ENCODE measurements at places on chromosomes 7 and 10.
A peak's percentile ranks its signal among the peaks of the same experiment; 100 is the strongest.

DNA sequence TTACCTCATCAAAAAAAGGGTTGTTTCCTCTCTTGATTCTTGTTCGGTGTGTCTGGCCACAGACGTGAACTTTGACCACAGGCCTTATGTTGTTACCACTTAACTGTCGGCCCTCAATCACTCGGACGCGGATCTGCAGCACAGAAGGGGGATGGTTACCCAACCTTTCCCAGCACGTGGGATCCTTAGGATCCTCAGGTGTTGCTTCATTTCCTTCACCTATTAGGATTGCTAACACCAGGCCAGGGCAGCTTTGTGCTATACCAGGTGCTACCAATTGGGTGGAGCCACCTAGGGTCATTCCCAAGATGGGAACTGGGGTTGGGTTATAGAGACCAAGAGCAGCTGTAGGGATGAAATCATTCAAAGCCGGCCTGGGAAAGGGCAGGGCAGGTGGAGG, 73.4 kb downstream of the MYOF start:
- no peak overlapping the region for H3K4me3 ChIP-seq
- no peak overlapping the region for H3K27ac ChIP-seq
- no peaks in the 10 kb centered on the region for H3K27me3 ChIP-seq
- peaks cover 38% of the 10 kb centered on the region for H3K4me1 ChIP-seq

DNA sequence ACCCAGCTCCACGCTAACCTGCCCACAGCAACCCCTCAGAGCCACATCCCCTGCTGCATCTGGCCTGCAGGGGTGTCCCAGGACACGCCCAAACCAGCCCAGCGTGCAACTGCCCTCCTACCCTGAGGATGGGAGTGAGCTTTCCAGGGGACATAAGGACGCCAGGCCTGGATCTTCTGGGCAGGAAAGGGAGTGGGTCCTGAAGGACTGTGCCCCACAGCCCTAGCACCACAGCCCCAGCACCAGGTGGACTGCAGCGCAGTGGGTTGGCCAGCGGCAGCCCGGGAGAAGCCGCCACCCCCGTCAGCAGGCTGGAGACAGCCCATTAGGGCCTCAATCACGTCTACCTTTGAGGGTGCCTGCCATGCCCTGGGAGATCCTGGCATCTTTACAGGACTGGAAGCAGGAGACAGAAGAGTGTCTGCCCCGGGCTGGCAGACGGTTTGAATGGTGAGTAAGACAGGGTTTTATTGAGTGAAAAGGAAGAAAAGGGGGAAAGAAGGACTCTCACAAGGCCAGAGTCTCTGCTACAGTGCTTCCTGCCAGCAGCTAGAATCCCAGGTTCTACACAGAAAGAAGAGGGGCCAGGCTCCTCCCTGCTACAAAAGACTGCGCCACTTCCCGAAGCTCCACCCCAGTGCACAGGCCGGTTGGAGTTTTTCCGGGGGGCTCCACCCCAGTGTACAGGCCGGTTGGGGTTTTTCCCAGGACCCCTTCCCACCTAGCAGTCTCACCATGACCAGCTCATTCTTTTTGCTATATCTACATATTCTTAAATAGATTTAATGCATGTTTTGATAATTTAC, 69.8 kb upstream of the KCTD7 start:
- peaks cover 13% of the 10 kb centered on the region for H3K36me3 ChIP-seq
- no peak overlapping the region for H3K4me3 ChIP-seq
- no peak for DNase-seq

DNA sequence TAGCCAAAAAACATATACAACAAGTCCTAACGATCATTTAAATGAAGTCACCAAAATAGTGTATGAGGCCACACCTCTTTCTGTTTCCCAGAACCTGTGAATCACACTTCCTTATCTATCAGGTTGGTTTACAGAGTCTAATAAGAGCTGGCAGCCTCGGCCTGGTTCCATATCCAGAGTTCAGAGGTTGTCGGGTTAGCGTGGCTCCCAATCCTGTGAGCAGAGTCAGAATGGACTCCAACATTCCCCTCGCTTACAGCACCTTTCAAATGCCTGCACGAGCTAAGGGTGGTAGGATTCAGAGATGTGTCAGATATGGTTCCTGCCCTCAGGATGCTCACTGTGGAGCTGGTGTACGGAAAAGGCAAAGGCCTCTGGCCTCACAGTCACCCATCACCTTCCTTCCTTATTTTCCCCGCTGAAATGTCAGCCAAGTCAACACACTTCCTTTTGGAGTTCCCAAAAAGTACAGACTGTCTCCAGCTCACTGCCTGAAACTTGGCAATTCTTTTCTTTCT, 6.0 kb downstream of the IL15RA start:
- H3K36me3 ChIP-seq: peaks cover 18% of the 10 kb centered on the region
- peak overlapping the region; percentile 68 for H3K27ac ChIP-seq
- DNase-seq: peak; percentile 36
- peaks cover 42% of the 10 kb centered on the region for H3K4me1 ChIP-seq
- no peaks in the 10 kb centered on the region for H3K27me3 ChIP-seq

DNA sequence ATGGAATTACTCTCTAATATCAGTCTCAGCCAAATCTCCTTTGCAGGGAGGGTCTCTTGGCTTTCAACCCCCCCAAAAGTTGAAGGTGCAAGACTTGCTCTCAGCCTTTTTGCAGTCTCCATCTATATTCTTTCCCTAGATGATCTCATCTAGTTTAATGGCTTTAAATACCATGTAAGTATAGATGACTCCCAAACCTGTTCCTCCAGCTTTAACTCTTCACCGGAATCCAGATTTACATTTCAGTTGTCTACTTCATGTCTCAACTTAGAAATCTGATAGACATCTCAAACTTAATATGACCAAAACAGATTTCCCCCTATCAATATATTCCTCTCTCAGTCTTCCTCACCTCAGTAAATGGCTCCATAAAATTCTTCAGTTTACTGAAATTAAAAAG, 9.9 kb upstream of the TAS2R41 start:
- H3K4me3 ChIP-seq: no peak overlapping the region
- H3K27ac ChIP-seq: no peak overlapping the region
- no peaks in the 10 kb centered on the region for H3K36me3 ChIP-seq
- no peak for DNase-seq

DNA sequence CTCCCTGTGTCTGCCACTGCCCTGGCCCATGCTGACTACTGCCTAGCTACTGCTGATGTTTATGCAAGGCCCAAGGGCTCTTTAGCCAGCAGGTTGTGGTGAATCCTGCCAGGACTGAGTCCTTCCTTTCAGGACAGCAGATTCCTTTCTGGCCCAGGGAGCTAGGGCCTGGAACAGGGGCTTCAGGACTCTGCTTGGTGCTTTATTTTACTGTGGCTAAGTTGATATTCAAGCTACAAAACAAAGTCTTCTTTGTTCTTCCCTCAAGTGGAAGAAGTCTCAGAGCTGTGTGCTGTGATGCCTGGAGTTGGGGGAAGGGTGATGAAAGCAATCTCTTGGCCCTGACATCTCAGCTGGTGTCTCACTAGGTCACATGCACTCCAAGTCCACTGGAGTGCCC, 66.2 kb upstream of the NME8 start:
- H3K27me3 ChIP-seq: peaks cover 6% of the 10 kb centered on the region
- H3K4me1 ChIP-seq: peaks cover 5% of the 10 kb centered on the region
- no peak for DNase-seq

DNA sequence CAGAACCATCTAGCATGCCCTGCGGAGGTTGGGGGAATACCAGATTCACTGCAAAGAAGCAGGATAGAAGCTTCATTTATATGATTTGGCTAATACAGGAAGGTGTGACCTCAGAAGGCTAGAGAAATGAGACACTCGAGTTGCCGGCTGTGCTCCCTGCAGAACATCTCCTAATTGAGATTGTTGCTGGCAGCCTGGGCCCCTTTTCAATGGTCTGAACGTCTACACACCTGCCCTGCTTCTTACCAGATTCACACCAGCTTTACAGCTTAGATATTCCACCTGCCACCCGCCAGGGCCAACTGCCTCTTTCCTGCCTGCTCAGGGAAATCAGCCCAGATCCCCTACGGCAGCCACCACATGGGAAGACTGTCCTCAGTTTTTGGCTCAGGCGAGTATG, 475.3 kb upstream of the AUTS2 start:
- H3K4me1 ChIP-seq: no peaks in the 10 kb centered on the region
- no peak for DNase-seq
- no peaks in the 10 kb centered on the region for H3K36me3 ChIP-seq
- H3K27ac ChIP-seq: no peak overlapping the region
- no peak overlapping the region for H3K4me3 ChIP-seq

DNA sequence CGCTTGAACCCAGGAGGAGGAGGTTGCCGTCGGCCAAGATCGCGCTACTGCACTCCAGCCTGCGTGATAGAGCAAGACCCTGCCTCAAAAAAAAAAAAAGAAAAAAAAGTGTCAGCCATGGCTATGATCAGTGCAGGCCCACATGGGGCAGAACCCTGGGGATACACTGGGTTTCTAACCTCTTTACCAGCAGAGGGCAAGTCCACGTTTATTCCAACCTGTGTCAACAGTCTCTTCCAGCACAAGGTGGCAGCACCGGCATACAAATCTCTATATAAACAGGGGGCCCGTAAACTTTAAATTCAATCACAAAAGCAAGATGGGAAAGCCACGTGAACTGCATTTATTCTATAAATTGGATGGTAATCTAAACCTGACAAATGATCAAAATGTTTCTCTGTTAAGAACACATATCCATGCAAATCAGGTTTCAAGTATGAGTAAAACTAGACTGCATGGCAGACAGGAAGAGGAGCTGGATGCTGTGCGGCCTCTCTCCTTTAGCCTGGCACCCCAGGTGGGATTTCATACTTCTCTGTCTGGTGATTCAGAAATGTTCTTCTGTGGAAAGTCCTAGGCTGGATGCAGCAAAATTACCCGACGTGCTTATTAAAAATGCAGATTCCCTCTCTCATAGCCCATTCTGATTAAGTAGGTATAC, 60.0 kb upstream of the STEAP1B start:
- no peak overlapping the region for H3K4me3 ChIP-seq
- H3K36me3 ChIP-seq: no peaks in the 10 kb centered on the region
- no peak overlapping the region for H3K27ac ChIP-seq
- H3K4me1 ChIP-seq: peaks cover 48% of the 10 kb centered on the region

DNA sequence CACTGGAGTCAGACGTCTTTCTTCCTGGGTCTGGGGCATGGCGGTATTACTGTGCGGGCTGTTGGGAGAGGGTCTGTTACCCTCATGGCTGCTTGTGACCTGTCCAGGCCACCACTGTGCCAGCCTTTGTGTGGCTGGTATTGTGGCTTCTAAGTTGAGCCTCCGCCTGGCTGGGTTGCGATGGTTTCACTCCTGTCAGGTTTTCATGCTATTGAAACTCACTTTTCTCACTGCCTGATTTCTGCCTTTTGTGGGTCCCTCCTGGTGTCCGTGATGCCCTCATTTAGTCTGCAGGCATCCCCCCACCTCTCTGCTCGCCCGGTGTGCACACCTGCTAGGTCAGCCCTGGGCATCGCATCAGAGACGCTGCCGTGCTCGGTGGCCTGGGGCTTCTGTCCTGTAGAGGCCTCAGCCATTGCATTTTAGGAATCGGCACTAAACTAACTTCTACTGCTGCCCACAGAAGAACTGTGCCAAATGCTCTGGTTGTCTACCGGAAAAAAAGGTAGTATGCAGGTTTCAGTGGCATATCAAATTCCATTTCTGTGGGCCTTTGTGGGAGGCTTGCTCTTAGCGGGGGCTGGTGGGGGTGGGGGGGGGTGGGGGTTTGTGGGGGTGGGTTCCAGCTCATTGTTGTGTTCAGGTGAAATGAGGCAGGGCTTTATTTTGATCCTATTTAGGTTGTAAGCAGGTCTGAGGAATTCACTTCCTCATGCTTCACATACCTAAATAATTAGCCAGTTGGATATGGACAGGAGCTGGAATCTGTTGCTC, 64.3 kb downstream of the MGMT start:
- H3K27me3 ChIP-seq: no peaks in the 10 kb centered on the region
- H3K27ac ChIP-seq: no peak overlapping the region
- H3K4me1 ChIP-seq: peaks cover 6% of the 10 kb centered on the region
- H3K4me3 ChIP-seq: no peak overlapping the region
- peaks cover 20% of the 10 kb centered on the region for H3K36me3 ChIP-seq
